Sigmoid colon (tissue), 7 donors: ENCODE measurements at places on chromosomes 5 and 9. TPM values are rescaled to one million over a fixed set of nuclear protein-coding genes. Genes with fewer than 3 reads are reported as not detected.

DNA sequence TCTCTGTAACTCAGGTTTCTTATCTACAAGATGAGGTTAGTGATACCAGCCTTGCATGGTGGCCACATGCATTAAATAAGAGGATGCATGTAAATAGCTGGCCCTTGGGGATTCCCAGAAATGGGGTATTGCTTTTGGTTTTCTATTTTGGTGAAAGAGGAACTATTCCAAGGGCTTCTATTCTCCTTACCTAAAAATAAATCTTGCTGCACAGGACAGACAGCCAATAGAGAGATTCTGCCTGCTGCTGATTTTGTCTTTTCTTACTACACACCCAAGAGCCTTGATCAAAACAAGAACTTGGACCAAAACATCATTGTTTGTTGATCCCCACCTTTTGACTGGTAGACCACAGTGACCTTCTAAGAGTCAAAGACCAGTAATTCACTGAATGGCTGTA, 161.8 kb downstream of the PJA2 start:
- no peak for DNase-seq

DNA sequence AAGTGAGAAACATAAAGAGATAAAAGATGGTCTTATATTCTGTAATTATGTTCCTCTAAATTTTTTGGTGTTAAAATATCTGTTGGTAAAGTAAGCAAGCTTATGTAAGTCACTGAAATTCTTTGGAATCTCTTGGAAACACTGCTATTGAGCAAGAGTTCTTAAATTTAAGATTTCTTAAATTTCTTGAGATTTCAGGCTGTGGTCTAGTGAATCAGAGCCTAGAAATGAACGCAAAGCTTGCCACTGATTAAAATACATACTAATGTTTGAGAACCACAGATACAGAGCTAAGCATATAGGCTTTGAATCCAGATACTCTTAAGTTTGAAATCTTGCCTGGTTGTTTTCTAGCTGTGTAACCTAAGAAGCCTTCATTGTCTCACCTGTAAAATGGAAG, 133.4 kb downstream of the TRPM3 start:
- DNase-seq, result no peak

DNA sequence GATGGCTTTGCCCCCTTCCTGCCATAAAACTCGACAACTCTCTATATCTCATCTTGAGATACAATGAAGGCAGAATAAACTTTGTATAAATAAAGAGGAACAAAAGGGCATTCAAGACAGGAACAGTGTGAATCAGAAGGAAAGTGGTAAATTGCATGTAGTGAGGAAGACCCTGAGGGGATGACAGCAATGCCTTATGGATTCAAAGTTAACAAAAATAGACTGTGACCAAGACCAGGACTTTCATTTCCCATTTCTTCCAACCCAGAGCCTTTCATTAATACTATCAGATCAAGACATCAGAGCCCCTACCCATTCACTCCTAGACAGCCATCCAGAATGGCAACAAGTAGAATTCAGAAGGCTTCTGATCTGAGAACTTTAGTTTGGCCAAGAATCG, 46.4 kb upstream of the ZNF462 start:
- no peak for DNase-seq

GRCh38 chr5:126107381-126107780, 315.8 kb upstream of the GRAMD2B start:
- DNase-seq, result no peak

Gene TICAM2
- total RNA-seq, result 3.9 TPM

Gene TPM2
- 8,131 TPM for total RNA-seq

DNA sequence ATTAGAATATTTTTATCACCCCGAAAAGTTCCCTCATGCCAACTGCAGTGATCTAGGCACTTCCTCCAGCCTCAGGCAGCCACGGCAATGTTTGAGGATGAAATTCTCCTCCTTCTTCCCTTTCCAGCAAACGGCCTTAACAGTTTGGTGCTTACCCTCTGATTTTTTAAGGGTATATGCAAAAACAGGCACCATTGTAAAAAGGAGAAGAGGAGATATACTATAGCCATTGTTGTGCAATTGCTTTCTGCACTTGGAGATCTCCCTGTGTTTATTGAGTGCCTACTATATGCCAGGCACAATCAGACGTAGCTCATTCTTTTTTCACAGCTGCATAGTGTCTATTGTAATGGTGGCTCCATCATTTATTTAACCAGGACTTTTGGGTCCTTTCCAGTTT, 29.4 kb downstream of the GSN start:
- no peak for DNase-seq
